ENCODE measurements at places on chromosomes 11 and 22. TPM values are rescaled to one million over a fixed set of nuclear protein-coding genes. Genes with fewer than 3 reads are reported as not detected.

Gene OR52I1
- not detected for total RNA-seq

Gene SLCO2B1
- total RNA-seq: 16.9 TPM

Gene PAX6
- total RNA-seq: 34.4 TPM

Gene IRAG1
- total RNA-seq: 0.63 TPM

Gene TMEM225
- total RNA-seq: not detected

Gene HBB
- total RNA-seq: 141 TPM

Gene GRM5
- 163 TPM for total RNA-seq

Gene CARNS1
- 0.31 TPM for total RNA-seq

Gene CBLIF
- not detected for total RNA-seq

Gene ACR
- total RNA-seq: not detected

Gene MOV10L1
- 1.9 TPM for total RNA-seq

Gene OR8A1
- not detected for total RNA-seq

Gene KCTD21
- total RNA-seq: 7.8 TPM

Gene RASD2
- total RNA-seq: 0.94 TPM

Gene OR51B2
- 2.2 TPM for total RNA-seq

Gene MMP12
- not detected for total RNA-seq

Gene PKP3
- not detected for total RNA-seq

Gene CLNS1A
- total RNA-seq: 148 TPM

Gene DENND6B
- 26.0 TPM for total RNA-seq

Gene ZNF74
- 58.5 TPM for total RNA-seq

Gene ANO9
- not detected for total RNA-seq
